Stimulated activated CD4-positive, alpha-beta T cell treated with anti-CD3 and anti-CD28 coated beads, Interleukin-4, amount 100 ng/mL, for 1 hour (primary cell): ENCODE measurements at places on chromosomes 3 and 15.

- DNase-seq, result no peak
These were observed 8.0 kb downstream of the BCL2L10 start for GRCh38 chr15:52104532-52105004.

GRCh38 chr3:115381573-115381912, 234.5 kb upstream of the ZBTB20 start:
- DNase-seq, result no peak

- DNase-seq, result no peak
These were observed 12.6 kb downstream of the PAQR5 start for GRCh38 chr15:69311319-69311721.

- no peak for DNase-seq
These were observed 53.0 kb downstream of the THSD4 start for GRCh38 chr15:71168166-71168834.

- DNase-seq, result no peak
These were observed 12.4 kb upstream of the IREB2 start for GRCh38 chr15:78425643-78426042.
